Activated CD4-positive, alpha-beta T cell treated with anti-CD3 and anti-CD28 coated beads, Interleukin-2, Interleukin-6, amounts not matched to agents 100 ng/mL and 50 ng/mL, durations not matched to agents 16 hours and 8 hours (primary cell): ENCODE measurements at places on chromosomes 12 and 14.

- DNase-seq = no peak
Observed at GRCh38 chr12:47863985-47864384, 40.8 kb downstream of the VDR start.

- no peak for DNase-seq
Observed at GRCh38 chr12:71786829-71787228, 32.2 kb downstream of the RAB21 start.

DNA sequence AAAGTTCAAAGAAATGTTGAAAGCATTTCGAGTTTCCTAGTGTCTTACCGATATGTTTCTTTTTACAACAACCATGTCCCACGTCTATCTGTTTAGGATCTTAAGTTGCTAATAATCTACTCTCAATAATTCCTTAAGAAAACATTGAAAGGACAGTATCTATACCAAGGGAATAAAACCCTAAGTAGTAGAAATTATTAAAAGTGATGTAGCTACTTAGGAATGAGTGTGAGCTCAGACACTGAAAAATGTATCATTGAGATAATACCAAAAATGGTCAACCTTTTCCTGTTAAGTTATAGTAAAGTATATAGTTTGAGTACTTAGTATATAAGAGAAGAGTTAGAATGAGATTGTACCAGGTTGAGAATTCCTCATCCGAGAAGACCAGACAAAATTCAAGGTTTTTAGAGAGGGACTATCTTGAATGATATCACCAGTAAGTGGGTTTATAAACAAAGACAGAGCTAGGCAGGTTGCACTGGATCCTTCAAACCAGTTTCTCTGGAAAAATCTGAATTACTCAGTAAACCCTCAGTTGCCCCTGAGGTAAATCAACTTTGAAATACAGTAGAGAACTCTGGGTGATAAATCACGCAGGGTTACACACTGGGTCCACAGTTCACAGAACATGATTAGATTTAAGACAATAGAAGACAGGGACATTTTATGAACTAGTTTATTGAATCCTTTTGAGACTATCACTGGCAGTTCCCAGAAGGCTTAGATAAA, 96.8 kb downstream of the ERGIC2 start:
- DNase-seq = no peak

GRCh38 chr14:94921882-94922585, 152.1 kb upstream of the GSC start:
- no peak for DNase-seq

DNA sequence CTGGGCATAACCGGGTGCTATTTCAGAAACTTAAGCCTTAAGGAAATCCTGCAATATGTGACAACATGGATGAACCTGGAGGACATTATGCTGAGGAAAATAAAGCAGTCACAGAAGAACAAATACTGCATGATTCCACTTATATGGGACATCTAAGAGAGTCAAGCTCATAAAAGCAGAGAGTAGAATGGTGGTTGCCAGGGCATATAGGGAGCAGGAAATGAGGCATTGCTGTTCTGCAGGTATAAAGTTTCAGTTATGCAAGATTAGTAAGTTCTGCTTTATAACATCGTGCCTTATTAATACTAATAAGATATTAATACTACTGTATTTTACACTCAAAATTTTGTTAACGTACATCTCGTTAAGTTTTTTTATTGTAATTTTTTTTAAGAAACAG, 124.2 kb upstream of the ATF1 start:
- peak; percentile 29 for DNase-seq

DNA sequence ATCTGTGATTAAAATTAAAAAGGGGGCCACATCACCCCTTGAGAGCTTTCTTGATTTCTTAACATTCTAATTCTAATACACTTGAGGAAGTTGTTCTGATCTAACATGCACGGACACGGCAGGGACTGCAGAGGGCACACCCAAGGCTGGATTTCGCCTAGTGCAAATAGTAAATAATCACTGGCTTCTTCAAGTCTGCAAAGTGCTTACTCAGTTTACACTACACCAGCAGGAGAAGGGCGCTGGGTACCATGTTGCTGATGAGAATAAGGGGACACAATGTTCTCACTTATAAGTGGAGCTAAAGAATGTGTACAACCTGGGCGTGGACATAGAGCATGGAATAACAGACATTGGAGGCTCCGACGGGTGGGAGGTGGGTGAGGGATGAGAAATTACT, 34.2 kb downstream of the TBX5 start:
- DNase-seq = no peak

- DNase-seq = no peak
Observed at GRCh38 chr12:108491256-108491655, 23.8 kb upstream of the FICD start.

GRCh38 chr14:53570411-53571387, 385.9 kb downstream of the BMP4 start:
- no peak for DNase-seq

- peak; percentile 19 for DNase-seq
Observed at GRCh38 chr14:103716091-103716801, 636 bp downstream of the ZFYVE21 start.

- no peak for DNase-seq
Observed at GRCh38 chr12:88420457-88420856, 159.8 kb downstream of the KITLG start.
